CD4-positive, alpha-beta T cell (primary cell): ENCODE measurements at places on chromosomes 7 and 10.
A peak's percentile ranks its signal among the peaks of the same experiment; 100 is the strongest.

GRCh38 chr10:75708060-75708459 is 276.6 kb downstream of the LRMDA start:
- peaks cover 17% of the 10 kb centered on the region for H3K27me3 ChIP-seq
- no peaks in the 10 kb centered on the region for H3K36me3 ChIP-seq
- H3K4me1 ChIP-seq: no peaks in the 10 kb centered on the region
- no peak overlapping the region for H3K4me3 ChIP-seq
- H3K27ac ChIP-seq: no peak overlapping the region

DNA sequence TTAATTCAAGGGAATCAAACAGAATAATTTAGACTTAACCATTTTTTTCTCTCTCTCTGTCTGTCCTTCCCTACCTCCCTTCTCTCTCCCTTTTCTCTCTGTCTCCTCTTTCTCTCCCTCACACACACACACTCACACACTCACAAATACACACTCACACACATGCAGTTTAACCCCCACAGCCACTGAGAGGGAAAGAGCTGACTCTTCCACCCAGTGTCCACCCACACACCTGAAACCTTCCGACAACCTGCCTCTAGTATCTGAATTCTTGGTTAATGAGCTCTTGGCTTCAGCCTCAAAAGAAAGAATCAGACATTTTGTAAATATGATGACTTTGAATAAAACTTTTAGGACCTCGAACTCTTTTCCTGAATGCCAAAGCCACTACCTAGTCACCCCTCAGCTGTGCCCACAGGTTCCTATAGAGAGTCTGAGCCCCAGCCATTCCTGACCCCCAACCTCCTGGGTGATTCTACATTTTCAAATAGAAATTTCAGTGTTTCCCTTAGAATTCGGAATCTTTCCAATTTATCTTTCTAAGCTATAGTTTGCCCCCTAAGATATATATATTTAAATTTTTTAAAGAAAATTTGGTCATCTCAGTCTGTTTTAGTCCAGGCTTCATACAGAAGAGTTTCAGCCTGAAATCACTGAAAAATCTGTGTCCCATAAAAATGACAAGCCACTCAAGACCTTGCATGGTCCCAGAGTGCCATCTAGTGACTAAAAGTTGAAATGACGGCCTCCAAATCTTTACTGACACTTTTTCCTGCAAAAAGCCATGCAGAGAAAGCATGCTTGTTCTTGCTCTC is 202.8 kb downstream of the IPMK start:
- no peaks in the 10 kb centered on the region for H3K36me3 ChIP-seq
- H3K4me1 ChIP-seq: no peaks in the 10 kb centered on the region
- H3K4me3 ChIP-seq: no peak overlapping the region
- no peaks in the 10 kb centered on the region for H3K27me3 ChIP-seq

GRCh38 chr7:50356212-50356944 is 51.9 kb downstream of the IKZF1 start:
- peak overlapping the region; percentile 86 for H3K27ac ChIP-seq
- H3K36me3 ChIP-seq: peaks cover 86% of the 10 kb centered on the region
- no peak overlapping the region for H3K4me3 ChIP-seq
- no peaks in the 10 kb centered on the region for H3K27me3 ChIP-seq
- H3K4me1 ChIP-seq: peaks cover 95% of the 10 kb centered on the region

DNA sequence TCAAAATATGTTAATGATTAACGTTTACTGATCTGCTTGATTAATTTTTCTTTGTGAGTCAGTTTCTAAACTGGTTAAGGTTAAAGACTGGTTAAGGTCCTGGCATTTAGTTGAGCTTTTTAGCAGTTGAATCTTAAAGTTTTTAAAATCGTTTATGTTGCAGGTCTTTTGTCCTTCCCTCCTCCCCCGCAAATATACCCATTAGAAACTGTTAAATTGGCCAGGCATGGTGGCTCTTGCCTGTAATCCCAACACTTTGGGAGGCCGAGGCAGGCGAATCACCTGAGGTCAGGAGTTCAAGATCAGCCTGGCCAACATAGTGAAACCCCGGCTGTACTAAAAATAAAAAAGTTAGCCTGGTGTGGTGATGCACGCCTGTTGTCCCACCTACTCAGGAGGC is 100.9 kb downstream of the PODXL start:
- H3K4me3 ChIP-seq: no peak overlapping the region
- H3K36me3 ChIP-seq: peaks cover 10% of the 10 kb centered on the region

GRCh38 chr10:75159519-75159918 is 48.1 kb downstream of the SAMD8 start:
- DNase-seq: no peak
- no peaks in the 10 kb centered on the region for H3K4me1 ChIP-seq
- no peak overlapping the region for H3K27ac ChIP-seq
- no peaks in the 10 kb centered on the region for H3K27me3 ChIP-seq
- peaks cover 14% of the 10 kb centered on the region for H3K36me3 ChIP-seq

DNA sequence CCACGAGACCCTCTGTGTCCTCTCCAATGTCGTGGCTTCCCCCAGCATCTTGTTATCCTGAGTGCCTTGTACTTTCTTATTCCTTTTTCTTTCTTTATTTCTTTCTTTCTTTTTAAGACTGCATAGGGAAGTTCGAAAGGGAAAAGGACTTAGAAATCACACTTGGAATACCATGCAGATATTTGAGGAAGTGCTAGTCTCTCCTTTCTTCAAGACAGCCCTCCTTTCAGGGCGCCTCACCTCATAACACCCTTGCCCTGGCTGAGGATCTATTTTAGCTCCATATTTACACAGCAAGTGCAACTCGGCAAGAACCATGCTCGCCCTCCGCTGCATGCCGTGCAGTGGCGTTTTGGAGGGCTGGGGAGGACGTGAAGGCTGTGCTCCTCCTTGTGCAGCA is 232.3 kb upstream of the GLI3 start:
- H3K27me3 ChIP-seq: no peaks in the 10 kb centered on the region
- H3K4me3 ChIP-seq: no peak overlapping the region
- no peaks in the 10 kb centered on the region for H3K4me1 ChIP-seq
- no peak overlapping the region for H3K27ac ChIP-seq
- DNase-seq: no peak
